Fibroblast of the aortic adventitia (primary cell): ENCODE measurements at places on chromosomes 2 and 18.

GRCh38 chr18:76416911-76417310 lies 78.1 kb downstream of the ZNF516 start:
- peak; percentile 57 for DNase-seq

DNA sequence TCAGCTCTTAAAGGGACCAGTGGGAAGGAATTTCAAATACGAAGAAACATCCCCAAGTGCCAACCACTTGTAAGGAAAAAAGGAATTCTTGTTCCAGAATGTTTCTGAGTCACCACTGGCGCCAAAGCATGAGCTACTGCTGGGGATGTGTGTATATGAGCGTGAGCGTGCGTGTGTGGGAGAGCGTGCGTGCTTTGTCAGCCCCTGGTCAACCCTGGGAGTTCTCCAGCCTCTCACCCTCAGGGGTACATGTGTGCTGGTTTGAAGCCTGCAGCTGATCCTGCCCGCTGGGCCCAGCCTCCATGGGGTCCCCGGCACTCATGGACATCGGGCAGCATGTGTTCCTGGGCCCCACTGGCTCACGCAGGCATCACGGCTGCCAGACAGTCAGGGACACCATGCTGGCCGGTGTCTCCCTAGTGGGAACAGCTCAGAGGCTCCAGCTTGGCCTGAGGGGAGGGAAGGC lies 17.1 kb downstream of the HS6ST1 start:
- DNase-seq, result peak; percentile 98

GRCh38 chr2:236819275-236820002 lies 249.8 kb downstream of the ACKR3 start:
- DNase-seq, result no peak

- DNase-seq, result no peak
These were observed 191.9 kb upstream of the SMAD2 start for GRCh38 chr18:48122376-48122775.

DNA sequence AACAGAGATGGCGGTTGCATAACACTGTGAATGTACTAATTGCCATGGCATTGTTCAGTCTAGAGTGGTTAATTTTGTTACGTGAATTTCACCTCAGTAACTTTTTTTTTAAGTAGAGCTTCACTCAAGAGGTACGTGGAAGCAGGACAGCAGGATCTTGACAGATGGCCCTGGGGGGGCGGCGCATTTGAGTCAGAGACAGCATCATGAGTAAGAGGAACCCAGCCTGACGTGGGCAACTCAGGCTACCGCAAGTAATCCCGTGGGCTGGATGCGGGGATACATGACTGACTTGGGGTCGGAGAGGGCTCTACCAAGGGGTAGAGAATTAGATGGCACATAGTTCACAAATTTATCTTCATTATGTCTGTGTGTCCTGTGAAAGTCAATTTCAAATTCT lies 38.1 kb upstream of the DAPL1 start:
- no peak for DNase-seq

DNA sequence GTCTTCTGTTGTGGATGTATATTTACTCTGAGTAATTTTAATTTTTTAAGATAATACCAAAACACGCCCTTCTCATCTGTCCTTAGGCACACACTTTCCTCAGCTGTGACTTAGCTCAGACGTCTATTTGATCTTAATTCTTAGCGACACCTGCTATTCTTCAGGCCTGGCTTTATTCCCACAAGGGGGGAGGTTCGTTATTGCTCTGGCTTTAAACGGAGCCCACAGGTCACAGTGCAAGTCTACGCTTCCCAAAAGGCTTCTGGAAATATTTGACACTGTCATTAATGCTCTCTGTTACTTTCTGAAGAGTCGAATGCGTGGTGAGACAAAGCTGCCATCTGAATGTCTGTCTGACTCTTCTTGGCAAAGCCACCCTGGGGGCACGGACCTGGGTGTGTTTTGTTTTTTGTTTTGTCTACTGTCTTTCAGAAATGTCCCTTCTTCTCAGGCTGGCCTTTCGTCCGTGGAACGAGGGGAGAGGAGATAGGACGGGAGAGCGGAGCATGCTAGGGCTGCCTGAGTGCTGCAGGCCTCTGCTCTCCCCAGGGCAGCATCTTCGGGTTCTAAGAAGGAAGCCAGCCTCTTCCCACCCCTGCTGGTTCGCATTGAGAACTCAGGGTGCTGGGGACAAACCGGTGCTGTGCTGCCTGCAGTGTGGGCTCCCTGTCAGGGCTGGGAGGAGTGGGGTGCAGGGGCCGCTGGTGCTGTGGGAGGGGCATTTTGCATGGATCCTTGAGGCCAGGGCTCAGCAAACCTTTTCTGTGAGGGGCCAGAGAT lies 61.9 kb downstream of the ASAP2 start:
- no peak for DNase-seq

DNA sequence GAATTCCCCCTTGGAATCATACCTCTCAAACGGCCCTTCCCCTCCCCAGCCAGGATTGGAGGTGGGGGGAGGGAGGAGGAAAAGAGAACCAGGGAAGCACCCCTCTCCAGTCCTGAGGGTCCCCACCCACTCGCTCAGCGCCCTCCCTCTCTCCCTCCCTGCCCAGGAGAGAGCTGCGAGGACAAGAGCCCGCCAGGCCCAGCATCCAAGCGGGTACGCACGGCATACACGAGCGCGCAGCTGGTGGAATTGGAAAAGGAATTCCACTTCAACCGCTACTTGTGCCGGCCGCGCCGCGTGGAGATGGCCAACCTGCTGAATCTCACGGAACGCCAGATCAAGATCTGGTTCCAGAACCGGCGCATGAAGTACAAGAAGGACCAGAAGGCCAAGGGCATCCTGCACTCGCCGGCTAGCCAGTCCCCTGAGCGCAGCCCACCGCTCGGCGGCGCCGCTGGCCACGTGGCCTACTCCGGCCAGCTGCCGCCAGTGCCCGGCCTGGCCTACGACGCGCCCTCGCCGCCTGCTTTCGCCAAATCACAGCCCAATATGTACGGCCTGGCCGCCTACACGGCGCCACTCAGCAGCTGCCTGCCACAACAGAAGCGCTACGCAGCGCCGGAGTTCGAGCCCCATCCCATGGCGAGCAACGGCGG lies 14.4 kb downstream of the HOXD3 start:
- DNase-seq, result no peak

DNA sequence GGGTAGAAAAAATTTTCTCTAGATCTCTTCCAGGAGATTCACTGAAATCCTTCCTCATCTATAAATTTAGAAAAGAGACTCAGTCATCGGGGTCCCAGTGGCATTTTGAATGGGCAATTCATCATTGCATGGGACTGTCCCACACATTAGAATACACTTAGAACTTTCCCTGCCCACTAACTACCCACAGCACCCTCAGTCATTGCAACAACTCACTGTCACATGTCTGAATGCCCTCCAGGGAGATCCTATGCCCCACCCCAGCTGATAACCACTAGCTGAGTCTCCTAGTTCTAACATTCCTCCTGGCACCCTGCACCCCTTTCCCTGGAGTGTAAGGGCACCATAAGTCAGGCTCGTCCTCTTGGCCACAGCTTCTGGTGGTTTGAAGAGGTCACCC lies 89.6 kb downstream of the INSIG2 start:
- no peak for DNase-seq

GRCh38 chr2:12857891-12858290 lies 141.2 kb downstream of the TRIB2 start:
- no peak for DNase-seq

DNA sequence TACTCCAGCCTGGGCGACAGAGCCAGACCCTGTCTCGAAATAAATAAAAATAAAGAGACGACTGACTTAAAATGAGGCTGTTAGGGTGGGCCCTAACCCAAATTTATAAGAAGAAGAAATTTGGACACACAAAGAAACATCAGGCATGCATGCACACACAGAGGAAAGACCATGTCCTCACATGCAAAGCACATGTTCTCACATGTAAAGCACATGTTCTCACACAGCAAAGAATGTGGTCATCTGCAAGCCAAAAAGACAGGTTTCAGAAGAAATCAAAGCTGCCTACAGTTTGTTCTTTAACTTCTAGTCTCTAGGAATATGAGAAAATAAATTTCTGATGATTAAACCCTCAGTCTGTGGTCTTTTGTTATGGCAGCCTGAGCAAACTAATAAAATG lies 132.3 kb upstream of the CRIM1 start:
- DNase-seq, result no peak
